H1 (cell line): ENCODE measurements at places on chromosomes 1 and 21.

GRCh38 chr1:169048043-169048442, 58.4 kb upstream of the ATP1B1 start:
- no peak for DNase-seq

DNA sequence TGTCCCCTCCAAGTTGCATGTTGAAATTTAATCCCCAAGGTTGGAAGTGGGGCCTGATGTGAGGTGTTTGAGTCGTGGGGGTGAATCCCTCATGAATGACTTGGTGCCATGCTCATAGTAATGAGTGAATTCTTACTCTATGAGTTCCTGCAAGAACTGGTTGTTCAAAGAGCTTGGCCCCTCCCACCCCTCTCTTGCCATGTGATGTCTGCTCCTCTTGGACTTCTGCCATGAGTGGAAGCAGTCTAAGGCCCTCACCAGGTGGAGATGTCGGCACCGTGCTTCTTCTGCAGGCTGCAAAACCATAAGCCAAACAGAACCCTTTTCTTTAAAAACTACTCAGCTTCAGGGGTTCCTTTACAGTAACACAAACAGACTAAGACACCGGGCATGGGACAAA, 14.3 kb downstream of the G0S2 start:
- no peak for DNase-seq

- no peak for DNase-seq
Observed at GRCh38 chr1:208165659-208166058, 78.5 kb downstream of the PLXNA2 start.

GRCh38 chr1:84390226-84390625, 8.1 kb upstream of the DNASE2B start:
- no peak for DNase-seq

DNA sequence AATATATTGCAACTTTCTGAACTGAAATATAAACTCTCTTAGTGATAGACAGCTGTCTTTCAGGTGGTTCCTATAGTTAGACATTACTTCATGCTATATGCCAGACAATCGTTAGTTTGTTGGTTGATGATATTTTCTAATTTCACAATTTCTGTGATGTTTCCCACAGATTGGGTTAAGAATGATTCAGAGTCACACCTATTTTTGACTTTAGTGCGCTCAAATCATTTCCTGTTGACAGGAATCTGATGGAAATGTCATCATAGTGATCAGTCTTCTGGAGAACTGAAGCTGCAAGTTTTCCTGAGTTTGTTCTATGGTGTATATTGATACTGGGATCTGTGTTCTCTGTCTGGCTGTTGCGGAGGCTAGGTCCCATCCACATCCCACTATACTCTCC, 119.7 kb downstream of the C1orf21 start:
- no peak for DNase-seq

- DNase-seq = peak; percentile 70
Observed at GRCh38 chr1:116485071-116485735, 85.6 kb downstream of the CD58 start.

DNA sequence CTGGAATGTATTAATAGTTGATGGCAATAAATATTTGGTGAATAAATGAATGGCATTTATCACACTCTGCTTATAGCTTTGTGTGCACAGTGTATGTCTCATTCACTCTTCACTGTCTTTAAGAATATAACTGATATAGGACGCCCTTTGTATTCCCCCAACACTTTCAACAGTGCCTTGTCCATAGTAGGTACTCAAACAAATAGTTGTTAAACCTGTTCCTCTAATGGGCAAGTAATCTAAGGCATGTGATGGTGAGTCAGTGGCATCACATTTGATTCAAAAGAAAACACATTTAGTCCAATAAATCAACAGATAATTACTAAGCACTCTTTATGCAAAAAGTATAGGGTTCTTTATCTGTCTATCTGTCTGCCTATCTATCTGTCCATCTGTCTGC, 11.2 kb upstream of the RXRG start:
- DNase-seq = no peak

- no peak for DNase-seq
Observed at GRCh38 chr1:87451229-87451920, 122.7 kb downstream of the LMO4 start.

GRCh38 chr1:230849451-230850224, 18.7 kb downstream of the C1orf198 start:
- DNase-seq = no peak

GRCh38 chr1:3029991-3030662, 8.9 kb downstream of the ACTRT2 start:
- DNase-seq = no peak

DNA sequence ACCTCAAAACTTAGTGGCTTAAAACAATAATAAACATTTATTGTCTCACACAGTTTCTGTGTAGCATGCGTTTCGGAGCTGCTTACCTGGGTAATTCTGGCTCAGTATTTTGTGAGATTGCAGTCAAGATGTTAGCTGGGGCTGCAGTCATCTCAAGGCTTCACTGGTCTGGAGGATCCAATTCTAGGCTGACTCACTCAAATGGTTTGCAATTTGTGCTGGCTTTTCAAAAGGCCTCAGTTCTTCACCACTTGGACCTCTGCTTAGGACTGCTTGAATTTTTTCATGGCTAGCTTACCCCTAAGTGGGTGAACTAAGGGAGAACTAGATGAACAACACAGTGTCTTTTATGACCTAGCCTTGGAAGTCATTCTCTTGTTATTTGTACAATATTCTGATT, 21.0 kb downstream of the XPR1 start:
- no peak for DNase-seq

GRCh38 chr1:236904892-236905741, 99.1 kb downstream of the MT1HL1 start:
- DNase-seq = no peak

GRCh38 chr1:63330331-63330916, 8.1 kb downstream of the FOXD3 start:
- peak; percentile 82 for DNase-seq

DNA sequence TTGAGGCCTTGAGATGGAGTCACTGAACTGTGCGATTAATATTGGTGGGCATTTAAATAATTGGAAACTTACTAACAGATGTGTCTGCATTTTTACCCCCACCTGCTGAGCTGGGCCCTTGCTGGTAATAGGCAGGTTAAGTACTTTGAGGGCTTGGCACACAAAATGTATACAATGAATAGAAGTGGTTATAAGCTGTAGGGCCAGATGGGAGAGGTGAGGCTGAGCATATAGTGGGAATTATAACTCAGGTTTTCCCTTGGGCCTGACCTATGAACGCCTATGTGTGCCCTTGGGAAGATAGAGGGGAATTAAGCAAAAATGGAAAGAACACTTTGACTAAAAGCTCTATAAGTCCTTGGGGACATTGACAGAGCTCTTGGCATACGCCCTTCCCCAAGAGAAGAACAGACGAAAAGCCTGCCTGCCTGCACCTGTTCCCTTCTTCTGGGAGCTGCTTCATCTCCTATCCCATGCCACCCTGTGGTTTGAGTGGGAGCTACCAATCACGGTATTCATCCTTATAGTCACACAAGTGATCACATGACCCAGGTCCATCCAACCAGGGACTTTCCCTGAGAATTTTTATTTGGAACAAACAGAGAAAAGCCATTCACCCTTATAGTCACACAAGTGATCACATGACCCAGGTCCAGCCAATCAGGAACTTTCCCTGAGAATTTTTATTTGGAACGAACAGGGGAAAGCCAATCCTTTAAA, 260.7 kb upstream of the CSF3R start:
- no peak for DNase-seq

- no peak for DNase-seq
Observed at GRCh38 chr1:116345843-116346242, 27.2 kb upstream of the ATP1A1 start.

- DNase-seq = no peak
Observed at GRCh38 chr1:19426294-19427086, 58.8 kb downstream of the CAPZB start.

GRCh38 chr1:223137455-223138085, 5.5 kb downstream of the TLR5 start:
- no peak for DNase-seq

- no peak for DNase-seq
Observed at GRCh38 chr1:40853885-40854170, 8.3 kb downstream of the CITED4 start.

- DNase-seq = no peak
Observed at GRCh38 chr1:92747735-92748134, 37.2 kb downstream of the EVI5 start.

DNA sequence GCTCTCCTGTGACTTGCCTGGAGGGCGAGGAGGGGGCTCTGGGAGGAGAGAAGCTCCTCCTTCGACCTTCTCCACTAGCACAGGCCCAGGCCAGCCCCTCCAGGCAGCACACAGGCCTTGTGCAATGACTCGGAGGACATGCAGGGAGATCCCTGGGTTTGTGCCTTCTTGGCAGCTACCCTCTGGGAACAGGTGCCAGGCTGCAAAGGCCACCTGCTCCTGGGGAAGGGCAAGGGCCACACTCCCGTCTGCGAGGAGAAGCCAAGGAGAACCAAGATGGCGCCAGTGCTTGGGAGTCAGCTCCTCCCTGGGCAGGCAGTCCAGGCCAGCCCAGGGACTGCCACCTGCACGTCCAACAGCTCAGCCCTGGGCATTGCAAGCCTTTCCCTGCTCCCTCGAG, 15.3 kb downstream of the CASZ1 start:
- no peak for DNase-seq

DNA sequence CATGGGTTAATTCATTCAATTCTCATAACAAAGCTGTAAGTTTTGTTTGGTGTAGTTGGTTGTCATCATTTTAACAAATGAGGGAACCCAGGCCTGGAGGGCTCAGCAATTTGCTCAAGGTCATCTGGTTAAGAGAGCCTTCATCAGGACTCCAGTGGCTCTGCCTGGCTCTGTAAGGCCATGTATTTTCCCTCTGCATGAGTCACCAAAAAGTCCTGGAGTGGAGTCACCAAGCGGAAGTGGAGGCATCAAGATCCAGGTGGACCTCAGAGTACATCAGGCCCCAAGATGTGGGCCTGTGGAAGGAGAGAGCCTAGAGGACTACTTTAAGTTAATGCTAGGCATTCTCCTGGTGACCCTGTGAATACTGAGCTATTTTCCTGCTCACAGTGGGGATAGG, 30.0 kb upstream of the RBM15 start:
- DNase-seq = no peak

GRCh38 chr21:16821588-16821987, 691.3 kb upstream of the CXADR start:
- no peak for DNase-seq

DNA sequence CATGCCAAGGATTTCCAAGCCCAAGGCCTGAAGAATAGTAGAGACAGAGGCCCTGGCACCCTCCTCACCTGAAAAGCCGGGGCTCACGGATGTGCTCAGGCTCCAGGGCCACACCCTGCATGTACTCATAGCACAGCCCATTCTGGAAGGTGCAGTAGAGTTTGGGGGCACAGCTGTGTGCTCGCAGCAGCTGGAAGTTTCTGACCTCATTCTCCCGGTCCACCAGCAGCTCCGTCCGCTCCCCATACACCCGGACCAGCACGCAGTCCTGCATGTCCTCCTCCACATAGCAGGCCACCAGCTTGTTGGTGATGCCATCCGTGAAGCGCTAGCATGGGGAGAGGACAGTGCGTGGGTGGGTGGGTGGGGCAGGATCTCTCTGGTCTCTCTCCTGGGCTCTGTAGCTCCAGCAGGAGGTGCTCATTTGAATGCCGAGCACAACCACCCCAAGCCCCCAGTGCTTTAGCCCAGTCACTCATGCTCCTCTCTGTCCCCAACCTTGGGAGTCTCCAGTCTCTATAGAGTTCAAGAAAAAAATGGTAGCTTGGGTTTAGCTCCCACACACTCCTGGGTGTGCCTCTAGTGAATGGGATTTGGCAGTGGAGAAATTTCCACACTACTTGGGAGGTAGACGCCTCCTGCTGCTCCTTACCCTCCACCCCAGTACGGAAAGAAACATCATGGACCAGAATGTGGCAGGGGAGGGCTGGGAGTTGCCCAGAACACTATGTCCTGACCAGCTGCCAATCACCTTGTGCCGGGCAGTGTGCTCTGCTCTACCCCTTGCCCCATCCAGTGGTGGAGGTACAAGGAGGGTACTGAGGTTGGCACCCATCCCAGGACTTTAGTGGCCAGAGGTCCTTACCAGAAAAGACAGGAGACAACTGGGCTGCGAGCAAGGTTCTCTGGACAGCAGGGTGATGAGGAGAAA, 1.9 kb downstream of the ETNK2 start:
- no peak for DNase-seq

- no peak for DNase-seq
Observed at GRCh38 chr1:118113261-118113660, 71.8 kb downstream of the SPAG17 start.

GRCh38 chr21:17900281-17900989, 81.3 kb upstream of the C21orf91 start:
- no peak for DNase-seq

GRCh38 chr1:28965271-28965870, 51.0 kb downstream of the EPB41 start:
- DNase-seq = no peak

DNA sequence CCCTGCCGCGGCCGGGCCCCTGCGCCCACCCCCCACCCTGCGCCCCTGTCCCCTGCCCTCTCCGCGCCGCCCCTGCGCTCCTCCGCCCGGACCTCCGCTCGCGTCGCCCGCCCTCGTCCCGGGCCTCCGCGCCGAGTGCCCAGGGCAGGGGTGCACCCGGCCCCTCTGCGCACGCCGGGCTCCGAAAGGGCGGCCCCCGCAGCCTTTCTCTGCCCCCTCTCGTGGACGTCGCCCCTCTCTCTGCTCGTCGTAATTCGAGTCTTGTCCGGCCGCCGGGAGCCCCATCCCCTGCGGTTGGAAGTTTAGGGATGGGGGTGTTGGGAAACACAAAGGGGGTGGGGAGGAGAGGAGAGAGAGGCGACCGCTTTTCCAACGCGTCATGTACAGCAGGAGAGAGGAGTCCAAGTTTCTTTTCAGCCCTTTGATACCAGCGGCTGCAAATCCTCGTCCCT, 407 bp downstream of the GALNT2 start:
- DNase-seq = no peak

DNA sequence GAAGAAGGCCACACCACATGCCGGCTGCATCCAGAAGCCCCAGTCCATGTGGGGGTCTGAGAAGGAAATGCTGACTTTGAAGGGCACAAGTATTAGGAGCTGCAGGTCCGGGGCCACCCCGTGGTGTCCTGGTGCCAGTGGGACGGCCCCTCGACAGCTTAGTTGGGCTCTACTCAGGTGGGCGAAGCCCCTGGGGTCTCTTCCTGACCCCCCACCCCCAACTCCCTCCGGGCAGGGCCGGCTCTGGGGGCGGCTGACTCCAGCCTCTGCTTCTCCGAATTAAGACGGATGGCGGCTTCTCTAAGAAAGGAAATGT, 62.1 kb upstream of the TTC34 start:
- DNase-seq = no peak

GRCh38 chr1:172698224-172698623, 39.3 kb downstream of the FASLG start:
- DNase-seq = no peak

DNA sequence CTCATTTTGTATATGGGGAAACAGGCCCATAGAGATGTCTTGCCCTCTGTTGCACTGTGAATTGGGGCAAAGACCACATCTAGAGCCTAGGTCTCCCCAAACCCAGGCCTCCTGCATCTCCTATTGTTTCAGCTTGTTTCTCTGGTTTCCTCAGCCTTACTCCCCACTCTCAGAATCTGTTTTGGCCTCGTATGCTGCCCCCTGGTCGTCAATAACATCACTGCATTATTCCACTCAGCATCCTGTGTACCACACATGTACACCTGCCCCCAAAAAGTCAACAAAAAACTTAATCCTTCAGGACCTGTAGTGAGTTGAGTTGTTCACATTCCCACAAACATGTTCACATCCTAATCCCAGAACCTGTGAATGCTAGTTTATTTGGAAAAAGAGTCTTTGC, 184.8 kb downstream of the BRINP2 start:
- no peak for DNase-seq
